ENCODE measurements at places on chromosomes 7 and 10. TPM values are rescaled to one million over a fixed set of nuclear protein-coding genes. Genes with fewer than 3 reads are reported as not detected.

Gene CNPY1
- not detected for total RNA-seq

Gene MALRD1
- total RNA-seq: 2.7 TPM

Gene SFTPA1
- 12,335 TPM for total RNA-seq

Gene MKX
- 0.57 TPM for total RNA-seq

Gene PODXL
- 89.8 TPM for total RNA-seq

Gene VWDE
- total RNA-seq: 1.1 TPM

Gene ANKRD2
- 0.83 TPM for total RNA-seq

GRCh38 chr7:84193747-84194146, 842 bp downstream of the SEMA3A start:
- no peak for DNase-seq

DNA sequence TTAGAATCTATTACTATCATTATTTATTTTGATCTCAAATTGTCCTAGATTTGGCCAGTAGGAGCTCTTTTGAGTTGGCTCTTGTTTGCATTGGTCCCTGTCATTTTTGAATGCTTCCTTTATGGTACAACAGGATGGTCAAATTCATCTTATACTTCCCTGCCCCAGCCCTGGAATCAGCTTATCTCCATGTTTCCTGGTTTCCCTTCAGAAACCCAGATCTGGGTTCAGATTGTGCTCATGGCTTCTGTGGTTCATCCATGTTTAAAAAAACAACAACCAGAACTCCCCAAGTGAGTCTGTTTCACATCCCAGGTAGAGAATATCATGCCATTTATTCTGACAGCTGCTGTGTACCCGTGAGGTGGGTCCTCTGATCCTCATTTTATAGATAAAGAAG, 10.6 kb downstream of the ZFYVE27 start:
- no peak for DNase-seq

GRCh38 chr7:73397521-73398281, 35.9 kb upstream of the FZD9 start:
- no peak for DNase-seq

DNA sequence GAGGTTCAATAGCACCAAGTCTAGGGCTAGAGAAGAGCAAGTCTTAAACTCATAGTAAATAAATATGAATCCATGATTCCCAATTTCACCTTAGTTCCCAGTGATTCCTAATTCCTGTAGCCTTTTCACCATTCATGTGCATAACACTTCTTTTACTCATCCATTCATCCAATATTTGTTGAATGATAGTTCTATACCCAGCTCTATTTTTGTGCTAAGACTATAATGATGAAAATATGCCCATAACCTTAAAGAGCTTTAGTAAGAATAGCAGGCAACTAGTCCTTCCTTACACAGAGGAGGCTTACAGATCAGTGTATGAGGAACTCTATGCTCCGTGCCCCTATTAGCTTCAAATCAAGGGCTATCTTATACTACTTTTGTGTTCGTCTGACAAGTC, 280.2 kb upstream of the CHRM2 start:
- no peak for DNase-seq
